ENCODE measurements at places on chromosomes 5 and 9.

DNA sequence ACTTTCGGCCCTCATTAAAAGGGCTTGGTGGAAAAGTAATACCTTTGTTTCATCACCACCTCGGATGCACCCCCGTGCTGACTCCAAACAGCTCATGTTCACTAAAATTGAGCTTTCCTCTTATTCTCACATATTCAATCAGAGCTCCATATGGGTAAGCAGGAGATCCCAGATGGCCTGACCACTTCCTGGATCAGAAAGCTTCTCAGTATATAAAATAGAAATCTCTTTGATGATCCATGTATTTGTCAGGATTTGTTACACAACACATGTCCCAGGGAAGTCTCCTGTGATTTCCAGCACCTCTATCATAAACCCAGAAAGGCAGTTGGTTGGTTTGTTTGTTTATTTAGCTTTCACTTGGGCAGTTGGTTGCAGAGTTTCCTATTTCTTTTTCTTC lies 402.0 kb downstream of the MLLT3 start:
- DNase-seq = no peak

DNA sequence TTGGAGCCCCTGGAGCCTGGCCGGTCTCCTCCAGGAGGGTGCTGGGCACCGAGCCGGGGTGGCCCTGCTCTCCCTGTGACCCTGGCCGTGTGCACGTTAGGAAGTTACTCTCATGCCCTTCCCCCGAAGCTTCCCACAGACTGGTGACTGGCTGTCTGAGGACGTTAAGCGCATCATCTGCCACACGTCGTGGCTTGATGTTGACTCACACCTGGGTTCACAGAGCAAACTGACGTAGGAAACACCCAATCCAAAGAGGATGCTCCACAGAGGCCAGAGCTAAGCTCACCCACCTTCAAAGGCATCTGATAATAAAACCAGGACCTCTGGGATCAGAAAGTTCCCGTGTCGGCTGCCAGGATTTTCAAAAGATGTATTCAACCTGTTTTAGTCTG lies 152.9 kb upstream of the PHYKPL start:
- no peak for DNase-seq

DNA sequence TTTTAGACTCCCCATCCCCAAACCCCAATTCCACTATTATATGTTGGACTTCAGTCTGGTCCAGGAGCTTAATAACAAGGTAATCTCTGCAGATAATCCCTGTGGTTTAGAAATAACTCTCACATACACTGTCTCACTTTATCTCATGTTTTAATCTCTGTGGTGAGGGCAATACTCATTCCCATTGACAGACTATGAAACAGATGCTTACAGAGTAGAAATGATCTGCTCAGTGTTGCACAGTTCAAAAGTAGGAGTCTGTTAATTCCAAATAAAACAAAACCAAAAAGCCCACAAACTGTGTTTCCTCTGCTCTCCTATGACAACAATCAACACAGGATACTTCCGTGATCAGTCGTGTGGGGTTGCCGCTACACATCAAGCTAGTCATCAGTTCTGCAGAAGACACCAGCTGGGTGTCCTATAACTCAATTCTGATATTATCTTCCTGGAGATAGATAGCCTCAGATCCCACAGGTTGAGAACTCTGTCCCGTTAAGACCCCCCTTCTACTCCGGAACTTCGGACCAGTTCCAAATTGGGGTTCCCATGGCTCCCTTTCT lies 26.3 kb upstream of the FANCC start:
- DNase-seq = no peak

DNA sequence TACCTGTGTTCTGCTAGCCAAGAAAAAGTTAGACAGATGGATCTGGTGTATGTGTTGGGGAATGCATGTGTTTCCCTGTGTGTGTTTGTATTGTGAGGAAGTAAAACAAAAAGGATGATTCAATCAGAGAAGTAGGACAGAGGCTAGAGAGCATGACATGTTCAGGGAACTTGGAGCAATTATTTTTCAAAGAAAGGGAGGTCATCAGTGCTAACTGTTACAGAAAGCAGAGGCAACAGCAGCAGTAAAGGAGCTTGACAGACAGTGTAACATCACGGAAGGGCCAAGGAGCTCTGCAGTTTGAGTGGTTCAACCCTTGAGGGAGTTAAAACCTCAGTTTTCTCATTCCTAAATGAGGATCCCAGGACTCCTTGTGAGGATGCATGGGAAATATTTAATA lies 13.2 kb downstream of the SPINK1 start:
- DNase-seq = no peak

DNA sequence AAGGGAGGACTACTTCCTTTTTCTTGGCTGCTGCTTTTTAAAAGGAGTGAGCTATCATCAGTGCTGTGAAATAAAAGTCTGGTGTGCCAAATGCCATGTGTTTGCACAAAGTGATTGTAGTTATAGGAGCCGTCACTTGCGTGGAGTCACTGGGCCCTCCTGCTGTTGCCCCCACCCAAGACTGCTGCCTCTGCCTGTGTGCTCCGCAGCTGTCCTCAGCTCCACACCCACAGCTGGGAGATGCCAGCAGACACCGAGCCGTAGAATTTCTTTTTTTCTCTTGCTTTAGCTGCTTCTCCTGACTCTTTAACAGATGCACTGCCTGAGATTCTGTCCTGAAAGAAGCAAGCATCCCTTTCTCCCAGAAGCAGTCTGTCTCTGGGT lies 9.8 kb upstream of the GLE1 start:
- no peak for DNase-seq

DNA sequence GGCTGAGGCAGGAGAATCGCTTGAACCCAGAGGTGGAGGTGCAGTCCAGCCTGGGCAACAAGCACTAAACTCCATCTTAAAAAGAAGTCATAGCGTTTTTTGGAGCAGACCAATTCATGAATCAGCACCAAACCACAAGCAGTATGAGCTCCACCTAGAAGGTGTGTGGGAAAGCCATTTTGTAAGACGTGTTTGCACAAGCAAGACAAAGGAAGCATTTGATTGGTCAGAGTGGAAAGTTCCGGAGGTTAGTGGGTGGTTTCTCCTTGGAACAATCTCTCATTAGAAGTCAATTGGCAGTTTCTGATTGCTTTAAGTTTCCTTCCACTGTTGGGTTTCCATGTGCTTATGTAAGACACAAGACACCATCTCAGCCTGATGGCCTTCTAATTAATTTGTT lies 5.0 kb downstream of the SRD5A1 start:
- no peak for DNase-seq

GRCh38 chr5:68337235-68337634 lies 121.7 kb downstream of the PIK3R1 start:
- no peak for DNase-seq

DNA sequence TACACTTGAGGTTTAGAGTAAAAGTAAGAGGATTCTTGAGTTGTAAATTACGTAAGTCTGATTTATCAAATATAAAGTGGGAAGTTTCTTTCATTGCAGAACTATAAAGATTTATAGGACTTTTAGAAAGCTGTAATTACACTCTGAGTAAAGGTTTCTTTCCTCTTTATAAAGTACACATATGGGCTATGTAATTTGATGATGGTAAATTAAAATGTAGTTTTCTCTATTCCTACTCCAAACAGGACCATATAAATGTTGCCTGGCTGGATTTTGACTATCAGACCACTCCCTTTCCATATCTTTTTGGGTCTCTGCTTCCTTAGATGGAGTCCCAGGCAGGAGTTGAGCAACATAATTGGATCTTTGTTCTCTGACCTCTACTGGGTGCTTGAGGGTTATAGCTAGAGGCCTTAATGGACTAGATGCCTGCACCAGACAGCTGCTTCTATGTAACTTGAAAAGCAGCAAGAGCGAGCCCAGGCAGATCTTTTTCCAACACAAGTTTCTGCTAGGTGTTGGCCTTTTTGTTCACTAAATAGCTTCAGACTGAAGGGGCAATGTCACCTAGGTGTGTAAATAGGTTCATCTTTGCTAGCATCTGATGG lies 11.4 kb upstream of the TEX48 start:
- DNase-seq = no peak

DNA sequence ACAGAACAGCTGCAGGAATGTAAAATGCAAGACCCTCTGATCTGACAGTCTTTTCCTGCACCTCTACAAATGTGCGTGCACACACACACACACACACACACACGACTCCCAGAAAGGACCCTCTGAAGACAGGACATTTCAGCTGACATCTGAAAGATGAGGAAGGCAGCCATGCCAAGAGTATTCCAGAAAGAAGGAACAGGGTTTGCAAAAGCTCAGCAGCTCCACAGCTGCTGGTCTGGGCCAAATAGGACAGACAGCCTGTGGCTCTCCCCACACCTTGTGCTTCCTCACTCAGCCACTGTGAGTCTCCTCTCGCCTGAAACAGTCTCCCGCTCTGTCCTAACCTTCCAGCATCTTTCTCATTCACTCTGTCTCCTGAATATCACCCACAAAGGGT lies 189.0 kb downstream of the PALM2AKAP2 start:
- DNase-seq = peak; percentile 58

DNA sequence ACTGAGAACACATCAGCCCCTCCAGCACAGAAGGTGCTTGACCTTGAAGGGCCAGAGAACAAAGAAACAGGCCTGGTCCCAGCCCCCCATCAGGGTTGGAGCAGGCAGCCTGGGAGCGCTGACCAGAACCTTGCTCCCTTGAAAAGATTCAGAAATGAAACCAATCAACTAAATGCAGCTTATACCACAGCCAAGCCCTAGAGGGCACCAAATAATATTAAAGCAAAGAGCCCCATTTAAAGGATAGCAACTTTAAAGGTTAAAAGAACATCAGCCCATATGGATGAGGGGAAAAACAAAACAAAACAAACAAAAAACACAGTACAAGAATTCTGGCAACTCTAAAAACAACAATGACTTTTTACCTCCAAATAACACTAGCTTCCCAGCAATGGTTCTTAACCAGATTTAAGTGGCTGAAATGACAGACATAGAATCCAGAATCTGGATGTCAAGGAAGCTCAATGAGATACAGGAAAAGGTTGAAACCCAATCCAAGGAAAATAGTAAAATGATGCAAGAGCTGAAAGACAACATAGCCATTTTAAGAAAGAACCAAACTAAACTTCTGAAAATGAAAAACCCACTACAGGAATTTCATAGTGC lies 471.9 kb downstream of the MTRR start:
- no peak for DNase-seq

- peak; percentile 15 for DNase-seq
Observed at GRCh38 chr5:82019342-82020138, 47.7 kb downstream of the ATG10 start.

DNA sequence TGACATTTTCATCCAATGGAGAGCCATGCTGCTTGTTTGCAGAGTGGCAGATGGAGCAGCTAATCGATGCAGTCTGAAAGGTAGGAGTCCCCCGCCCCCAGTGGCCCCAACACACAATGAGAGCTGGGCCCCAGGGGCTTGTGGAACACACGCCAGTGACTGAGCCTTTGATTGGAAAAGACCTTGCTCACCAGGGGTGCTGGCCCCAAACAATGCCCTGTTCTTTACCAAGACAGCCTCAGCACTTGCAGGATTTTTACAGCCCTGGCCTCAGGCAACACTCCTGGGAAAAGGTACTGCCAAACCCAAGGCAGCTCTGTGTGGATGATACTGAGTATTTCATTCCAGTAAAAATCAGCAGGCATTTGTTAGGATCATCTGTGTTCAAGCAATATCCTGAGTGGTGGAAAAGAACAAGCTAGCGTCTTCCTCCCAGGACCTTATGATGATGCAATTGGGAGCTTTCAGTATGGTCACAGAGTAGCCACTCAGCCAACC lies 276.8 kb upstream of the CLINT1 start:
- peak; percentile 97 for DNase-seq

GRCh38 chr5:40601198-40601868 lies 78.4 kb upstream of the PTGER4 start:
- no peak for DNase-seq

- DNase-seq = no peak
Observed at GRCh38 chr5:178143246-178143645, 10.4 kb downstream of the NHP2 start.

- no peak for DNase-seq
Observed at GRCh38 chr5:137665678-137666460, 70.0 kb downstream of the KLHL3 start.

- no peak for DNase-seq
Observed at GRCh38 chr9:133711428-133712220, 26.5 kb downstream of the SARDH start.

GRCh38 chr5:130109152-130109551 lies 204.9 kb downstream of the CHSY3 start:
- no peak for DNase-seq

DNA sequence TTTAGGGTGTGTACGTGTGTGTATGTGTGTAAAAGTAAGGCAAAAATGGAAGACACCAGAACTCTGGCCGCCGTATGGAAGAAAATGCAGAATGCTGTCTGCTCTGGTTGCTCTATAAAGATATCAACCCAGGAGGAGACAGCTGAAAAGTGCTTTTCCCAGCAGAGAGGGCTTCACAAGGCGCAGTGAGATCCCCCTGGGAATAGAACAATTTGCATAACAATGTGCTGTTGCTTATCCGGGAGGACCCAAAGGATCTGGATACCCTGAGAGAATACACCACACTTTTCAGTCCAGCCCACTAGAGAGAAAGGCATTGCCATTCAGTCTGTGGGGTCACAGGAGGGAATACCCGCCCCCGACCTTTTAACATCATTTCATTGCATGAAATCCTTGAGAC lies 230.6 kb downstream of the EBF1 start:
- peak; percentile 79 for DNase-seq

DNA sequence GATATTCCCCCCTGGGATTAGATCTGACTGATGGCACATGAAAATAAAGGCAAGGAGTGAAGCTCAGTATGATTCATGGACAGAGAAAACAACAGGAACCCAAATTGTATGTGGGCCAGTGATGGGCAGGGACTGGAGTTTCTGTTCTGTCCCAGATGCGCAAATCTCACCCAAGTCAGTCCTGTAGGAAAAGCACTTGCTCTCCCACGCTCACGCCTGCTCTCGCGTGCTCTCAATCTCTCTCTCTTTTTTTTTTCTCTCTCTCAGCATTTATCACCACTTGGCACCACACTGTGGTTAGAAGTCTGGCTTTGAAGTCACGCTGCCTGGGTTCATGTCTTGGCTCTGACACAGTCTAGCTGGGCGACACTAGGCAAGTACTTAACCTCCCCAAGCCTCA lies 106.5 kb upstream of the LRRTM2 start:
- DNase-seq = no peak

GRCh38 chr9:106704056-106704615 lies 158.8 kb upstream of the ZNF462 start:
- DNase-seq = no peak

DNA sequence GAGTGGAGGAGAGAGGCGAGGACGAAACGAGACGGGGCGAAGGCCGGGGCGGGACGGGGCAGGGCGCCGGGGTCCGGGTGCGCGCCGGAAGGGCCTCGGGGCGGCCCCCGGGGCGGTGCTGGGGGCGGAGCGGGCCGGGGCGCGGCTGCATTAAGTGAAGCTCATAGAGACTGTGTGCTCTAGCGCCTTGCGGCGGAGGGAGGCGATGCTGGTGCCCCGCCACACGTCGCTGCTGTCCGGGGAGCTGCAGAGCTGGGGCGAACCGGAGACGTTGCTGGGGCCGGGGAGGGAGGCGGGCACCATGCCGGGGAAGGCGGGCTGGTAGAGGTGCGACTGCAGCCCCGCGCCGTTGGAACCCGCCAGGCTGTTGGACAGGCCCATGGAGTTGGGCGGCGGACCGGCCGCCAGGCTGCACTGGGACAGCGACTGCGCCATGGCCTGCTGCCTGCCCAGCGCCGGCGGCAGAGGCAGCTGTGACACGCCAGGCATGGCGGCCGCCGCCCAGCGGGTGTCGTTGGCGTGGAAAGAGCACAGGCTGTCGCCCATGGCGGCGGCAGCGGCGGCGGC lies 8.3 kb downstream of the OTP start:
- peak; percentile 75 for DNase-seq

GRCh38 chr5:126413856-126414255 lies 9.4 kb upstream of the GRAMD2B start:
- DNase-seq = no peak
